ENCODE measurements at places on chromosomes 2 and 18.
A peak's percentile ranks its signal among the peaks of the same experiment; 100 is the strongest.

DNA sequence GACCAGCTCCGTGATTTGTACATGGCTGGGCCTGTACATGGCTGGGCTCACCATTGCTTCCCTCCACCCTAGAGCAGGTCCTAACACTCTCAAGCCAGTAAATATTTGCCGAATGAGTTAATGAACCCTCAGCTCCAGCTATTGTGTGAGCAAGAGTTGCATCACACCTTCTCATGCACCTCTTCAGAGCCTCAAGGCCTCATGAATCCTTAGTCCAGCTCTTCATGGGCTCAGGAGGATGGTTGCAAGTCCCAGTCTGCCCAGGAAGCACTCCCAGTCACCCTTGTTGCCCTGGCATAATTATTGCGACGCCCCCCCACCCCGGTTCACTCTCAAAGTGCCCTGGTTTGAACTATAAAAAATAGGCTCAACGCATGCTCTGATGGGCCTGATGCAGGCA is 30.1 kb upstream of the GNAL start:
- DNase-seq, result no peak

DNA sequence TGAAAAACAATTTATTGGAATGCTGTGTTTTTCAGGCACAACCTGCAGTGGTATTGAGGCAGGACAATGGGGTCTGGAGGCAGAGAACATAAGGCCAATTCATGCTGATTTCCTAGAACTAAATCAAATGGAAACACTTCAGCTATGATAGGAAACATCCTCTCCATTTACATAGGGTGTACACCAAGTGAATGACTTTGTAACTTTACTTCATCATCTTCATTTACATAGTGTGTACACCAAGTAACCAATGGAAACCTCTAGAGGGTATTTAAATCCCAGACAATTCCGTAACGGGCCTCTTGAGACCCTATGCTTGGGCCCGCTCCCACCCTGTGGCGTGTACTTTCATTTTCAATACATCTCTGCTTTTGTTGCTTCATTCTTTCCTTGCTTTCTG is 32.2 kb upstream of the ST8SIA5 start:
- no peak for DNase-seq

- no peak for DNase-seq
Observed at GRCh38 chr2:86199834-86200177, 549 bp downstream of the MRPL35 start.

- DNase-seq, result peak; percentile 40
Observed at GRCh38 chr18:75246721-75247610, 36.4 kb downstream of the TSHZ1 start.

DNA sequence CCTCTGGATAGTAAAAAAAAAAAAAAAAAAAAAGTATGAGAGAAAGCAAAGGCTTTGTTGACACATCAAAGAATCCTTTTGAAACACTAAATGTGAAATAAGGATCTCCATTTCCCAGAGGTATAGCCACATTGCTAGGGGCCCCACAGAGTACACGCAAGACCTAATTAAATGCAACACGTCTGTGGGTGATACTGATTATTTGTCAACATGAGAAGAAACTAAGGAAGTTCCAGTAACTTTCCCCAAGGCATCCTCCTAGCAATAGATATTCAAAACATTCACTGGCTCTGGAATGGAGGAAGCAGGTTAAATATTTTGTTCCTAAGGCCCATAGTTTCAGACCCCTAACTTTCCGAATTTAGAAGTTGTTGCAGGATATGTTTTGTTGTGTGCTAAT is 24.6 kb upstream of the EPB41L3 start:
- DNase-seq, result no peak

DNA sequence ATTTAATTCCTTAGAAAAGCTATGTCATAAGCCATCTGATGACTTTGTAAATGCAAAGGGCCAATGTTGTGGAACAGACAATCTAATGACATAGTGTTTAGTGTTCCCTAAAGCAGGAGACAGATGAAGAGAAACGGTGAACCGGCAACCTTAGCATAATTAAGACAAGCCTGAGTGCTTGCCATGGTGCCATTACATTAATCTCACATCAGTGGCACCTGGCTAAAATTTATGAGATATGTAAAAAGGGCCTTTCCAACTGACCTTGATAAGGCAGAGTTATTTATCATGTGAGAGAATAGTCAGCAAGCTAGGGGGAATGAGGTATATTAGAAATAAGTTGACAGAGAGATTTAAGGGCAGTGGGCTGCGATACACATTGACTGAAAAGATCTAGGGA is 261.8 kb downstream of the ERBB4 start:
- no peak for DNase-seq

DNA sequence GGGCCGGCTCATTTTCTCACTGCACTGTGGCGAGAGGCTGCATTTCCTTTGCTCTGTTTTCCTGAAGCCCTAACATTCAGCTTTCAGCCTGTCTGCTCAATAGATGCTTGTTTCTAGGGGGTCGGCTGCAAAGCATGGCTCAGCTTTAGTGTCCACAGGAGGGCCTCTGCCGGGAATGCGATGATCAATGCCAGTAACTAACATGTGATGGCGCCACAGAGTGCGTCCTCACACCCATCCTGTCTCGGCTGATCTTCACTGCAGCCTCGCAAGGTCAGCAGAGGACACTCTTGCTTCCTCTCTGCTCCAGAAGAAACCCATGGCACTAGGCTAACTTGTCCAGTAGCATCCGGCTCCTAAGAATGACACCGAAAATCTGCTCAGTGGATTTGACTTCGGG is 156.4 kb upstream of the PXDN start:
- DNase-seq, result no peak

DNA sequence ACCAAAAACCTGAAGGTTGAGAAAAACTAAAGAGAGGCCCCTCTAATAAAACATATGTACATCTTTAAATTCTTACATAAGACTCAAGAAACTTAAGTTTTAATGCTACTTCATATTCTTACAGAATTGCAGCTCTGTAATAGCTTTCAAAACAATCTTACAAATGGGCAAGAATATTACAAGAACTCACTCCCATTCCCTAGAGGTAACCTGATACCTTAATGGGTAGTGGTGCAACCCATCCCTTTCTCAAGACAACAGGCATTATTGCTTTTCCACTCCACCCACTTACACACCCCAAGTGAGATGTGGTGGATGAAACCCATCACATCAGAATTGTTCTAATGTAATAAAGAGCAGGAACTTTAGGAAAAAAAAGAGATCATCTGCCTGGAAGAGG is 103.7 kb downstream of the RBMS1 start:
- DNase-seq, result no peak

- no peak for DNase-seq
Observed at GRCh38 chr2:40433736-40434135, 18.2 kb downstream of the SLC8A1 start.

GRCh38 chr18:62018759-62019041 is 125.9 kb upstream of the RNF152 start:
- no peak for DNase-seq

- DNase-seq, result no peak
Observed at GRCh38 chr18:1571206-1571605, 666.5 kb downstream of the ADCYAP1 start.

DNA sequence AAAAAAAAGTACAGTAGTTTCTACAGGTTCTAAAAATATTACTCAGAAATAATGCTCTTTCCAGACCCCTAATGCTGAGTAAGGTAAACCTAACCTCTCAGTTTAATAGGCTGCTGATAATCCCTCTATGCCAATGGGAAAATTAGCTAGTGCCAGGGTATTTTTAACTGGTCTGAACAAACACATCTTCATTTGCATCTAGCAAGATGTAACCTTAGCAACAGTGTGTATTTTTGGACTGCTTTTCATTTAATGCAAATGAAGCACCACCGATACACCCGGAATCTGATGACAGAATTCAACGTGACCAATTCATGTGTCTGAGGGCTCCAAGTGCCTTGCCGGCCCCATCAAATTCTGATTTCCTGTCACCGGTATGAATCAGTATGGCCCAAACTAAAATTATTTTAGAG is 47.4 kb upstream of the CYRIA start:
- DNase-seq, result no peak

GRCh38 chr2:231707625-231707926 is 749 bp upstream of the PTMA start:
- no peak for DNase-seq

DNA sequence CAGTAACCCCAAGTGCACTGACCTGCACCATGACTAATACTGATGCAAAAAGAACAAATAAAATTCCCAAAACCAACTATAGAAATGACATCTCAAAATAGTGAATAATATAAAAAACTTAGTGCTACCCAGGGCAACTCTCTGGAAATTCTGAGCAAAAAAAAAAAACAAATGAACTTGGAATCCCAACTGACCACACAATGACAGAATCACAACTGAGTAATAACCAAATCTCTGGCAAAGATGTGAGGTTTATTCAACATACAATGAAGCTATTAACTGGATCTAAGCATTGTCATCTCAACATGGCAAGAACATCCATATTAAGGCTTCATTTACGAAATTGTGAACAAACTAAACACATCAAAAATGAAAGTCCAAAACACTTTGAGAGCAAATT is 22.7 kb downstream of the EXOC6B start:
- peak; percentile 39 for DNase-seq

- DNase-seq, result no peak
Observed at GRCh38 chr2:139924070-139924469, 1143.9 kb upstream of the NXPH2 start.

GRCh38 chr2:236744281-236744705 is 174.7 kb downstream of the ACKR3 start:
- DNase-seq, result peak; percentile 91

GRCh38 chr2:119782308-119783027 is 22.7 kb downstream of the PTPN4 start:
- no peak for DNase-seq

- no peak for DNase-seq
Observed at GRCh38 chr2:74019516-74019915, 34.8 kb downstream of the TET3 start.

DNA sequence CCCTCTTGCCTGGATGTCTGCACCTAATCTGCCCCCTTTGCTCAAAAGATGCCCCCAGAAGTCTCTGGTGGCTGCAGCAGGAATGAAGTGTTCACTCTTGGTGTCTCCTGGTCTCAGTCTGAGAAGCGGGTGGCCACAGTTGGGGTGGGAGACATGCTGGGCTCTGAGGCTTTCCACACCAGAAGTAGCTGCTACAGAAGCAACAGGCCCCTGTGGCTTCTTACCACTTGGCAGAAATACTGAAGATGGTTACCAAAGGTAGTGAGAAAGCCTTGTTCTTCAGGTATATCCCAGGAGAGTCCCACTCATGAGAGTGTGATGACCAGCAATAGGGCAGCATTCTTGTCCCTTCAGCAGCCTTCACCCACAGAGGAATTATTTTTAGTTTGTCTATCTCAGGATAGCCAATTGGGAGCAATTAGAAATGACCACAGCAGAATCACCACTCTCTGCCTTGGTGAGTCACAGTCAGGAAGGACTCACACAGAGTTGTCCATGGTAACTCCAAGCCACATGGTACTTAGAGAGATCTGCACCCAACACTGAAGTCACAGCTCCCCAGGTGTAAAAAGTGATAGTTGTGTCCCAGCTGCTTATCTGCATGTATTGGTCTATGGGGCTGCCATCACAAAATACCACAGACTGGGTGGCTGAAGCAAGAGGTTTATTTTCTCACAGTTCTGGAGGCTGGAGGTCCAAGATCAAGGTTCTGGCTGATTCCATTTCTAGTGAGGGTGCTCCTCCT is 169.8 kb upstream of the ID2 start:
- DNase-seq, result peak; percentile 94

GRCh38 chr18:13455960-13456481 is 237.5 kb downstream of the LDLRAD4 start:
- DNase-seq, result no peak

DNA sequence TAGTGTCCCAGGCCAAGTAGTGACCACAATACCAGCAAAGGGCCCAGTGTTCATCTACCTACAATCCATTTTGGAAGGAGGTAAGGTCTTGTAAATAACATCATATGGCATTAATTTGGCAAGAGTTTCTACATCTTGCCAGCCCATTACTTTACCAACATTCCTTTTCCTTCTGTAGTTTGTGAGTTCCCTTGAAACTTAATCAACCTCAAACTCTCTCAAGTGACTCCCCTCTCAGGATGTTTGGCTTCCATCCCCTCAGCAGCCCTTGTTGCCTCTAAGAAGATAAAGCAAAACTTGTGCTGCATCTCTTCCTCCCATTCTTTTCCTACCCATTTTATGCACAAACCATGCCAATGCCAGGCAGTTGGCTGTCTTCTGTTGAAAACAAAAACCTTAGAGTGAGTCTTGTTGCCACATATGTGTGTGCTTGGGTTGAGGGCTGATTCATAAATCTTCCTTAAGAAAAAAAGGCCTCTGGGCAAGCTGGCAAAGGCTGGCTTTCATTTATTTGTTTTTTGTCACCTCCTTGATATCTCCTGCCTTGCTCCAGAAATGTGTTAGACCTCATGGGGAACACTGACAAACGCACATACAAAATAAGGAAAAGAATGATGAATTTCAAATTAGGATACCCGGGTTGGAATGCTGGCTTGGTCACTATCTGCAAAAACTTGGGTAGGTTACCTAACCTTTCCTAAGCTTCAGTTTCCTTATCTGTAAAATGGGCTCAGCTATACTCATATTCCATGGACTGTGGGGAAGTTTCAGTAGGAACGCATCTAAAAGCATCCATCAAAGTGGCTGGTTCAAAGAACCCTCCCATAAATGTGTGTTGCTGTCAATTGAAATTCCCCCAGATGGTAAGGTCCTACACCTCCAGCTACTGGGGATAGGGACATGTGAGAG is 29.4 kb upstream of the ST3GAL5 start:
- DNase-seq, result no peak

- no peak for DNase-seq
Observed at GRCh38 chr18:27942706-27943105, 234.2 kb downstream of the CDH2 start.

DNA sequence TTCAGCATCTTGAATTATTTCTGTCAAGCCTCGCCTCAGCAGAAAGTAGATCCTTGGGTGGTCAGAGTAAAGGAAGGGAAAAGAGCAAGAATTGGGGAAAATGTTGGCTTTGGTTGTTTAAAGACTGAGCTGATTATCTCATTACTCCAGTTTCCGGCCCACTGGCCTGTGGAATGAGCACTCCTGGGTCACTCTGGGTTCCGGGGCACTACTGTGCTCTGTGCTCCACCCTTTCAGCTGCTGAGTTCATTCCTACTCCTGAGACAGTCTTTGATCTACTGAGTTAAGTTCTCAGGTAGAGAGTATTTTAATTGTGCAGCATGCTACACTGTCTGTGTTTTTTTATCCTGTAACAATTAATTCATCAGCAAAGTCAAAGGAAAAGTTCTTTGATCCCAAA is 427.7 kb downstream of the CDH2 start:
- no peak for DNase-seq

GRCh38 chr2:218754201-218754600 is 27.7 kb upstream of the CYP27A1 start:
- DNase-seq, result no peak

DNA sequence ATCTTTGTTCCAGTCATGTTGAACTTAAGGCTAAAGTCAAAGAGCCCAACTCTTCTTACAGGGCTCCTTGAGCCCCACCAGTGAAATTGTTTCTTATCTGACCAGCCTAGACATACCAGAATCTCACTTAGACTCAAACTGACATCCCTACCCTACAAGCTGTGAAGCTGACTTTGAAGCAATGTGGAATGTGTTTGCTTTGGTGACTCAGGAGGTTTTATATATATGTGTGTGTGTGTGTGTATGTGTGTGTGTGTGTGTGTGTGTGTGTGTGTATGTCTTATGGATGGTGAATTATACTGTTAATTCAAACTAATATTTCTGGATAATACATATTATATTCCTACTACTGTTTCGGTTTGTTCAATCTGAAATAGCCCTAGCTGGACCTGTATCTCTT is 67.3 kb downstream of the CAMKMT start:
- DNase-seq, result no peak
